Activated naive CD8-positive, alpha-beta T cell treated with anti-CD3 and anti-CD28 coated beads, Interleukin-2, amount 10 ng/mL, durations not matched to agents 7 days and 5 days (primary cell): ENCODE measurements at places on chromosomes 6 and 20.

DNA sequence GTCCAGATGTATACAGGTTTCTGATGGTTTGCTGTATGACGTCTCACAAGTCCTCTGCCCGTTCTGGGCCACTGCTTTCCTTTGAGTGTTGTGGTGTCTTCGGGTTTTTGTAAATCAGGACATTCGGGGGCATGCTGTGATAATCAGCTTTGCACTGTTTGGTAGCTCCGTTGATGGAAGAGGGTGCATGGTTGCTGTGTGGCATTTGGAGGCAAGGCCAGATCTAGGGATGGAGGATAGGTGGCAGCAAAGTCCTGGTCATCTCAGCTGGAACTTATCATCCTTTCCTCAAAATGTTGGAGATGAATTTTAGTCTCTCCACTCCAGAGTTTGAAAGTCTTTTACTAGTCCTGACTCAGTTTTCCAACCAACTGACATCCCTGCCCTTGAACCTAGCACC, 91.0 kb downstream of the SCP2D1 start:
- no peaks in the 10 kb centered on the region for H3K36me3 ChIP-seq
- H3K4me3 ChIP-seq = no peak overlapping the region
- H3K27me3 ChIP-seq = no peaks in the 10 kb centered on the region

DNA sequence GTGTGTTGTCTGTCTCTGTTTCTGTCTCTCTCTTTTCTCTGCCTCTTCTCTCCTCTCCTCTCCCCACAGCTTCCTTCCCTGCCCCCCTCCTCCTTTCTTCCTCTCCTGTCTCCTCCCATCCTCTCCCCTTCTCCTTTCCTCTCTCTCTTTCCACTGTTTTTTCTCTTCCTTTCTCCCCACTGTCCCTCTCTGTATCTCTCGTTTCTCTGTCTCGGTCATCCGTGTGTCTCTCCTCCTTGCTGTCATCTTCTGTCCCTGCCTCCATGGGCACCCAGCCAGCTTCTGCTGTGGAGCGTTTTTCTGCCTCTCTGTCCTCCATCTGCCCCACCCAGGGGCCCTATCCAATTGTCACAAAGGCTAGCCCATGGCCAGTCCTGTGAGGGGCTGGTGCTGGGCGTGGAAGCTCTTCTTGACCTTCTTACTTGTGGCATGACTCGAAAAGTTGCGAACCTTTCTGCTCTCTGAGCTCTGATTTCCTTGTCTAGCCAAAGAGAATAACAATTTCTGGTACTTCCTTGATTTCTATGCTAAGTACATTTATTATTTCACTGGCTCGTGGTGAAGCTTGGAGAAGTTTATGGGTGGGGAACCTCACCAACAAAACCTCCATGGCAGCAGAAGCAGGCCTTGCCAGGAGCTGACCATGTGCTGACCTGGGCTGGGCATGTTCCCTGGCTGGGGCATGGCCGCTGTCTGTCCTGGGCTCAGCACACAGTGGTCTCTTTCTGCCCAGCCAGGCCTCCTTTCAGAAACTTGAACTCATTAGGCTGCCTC, 69.3 kb downstream of the CEBPB start:
- peaks cover 6% of the 10 kb centered on the region for H3K27me3 ChIP-seq
- no peaks in the 10 kb centered on the region for H3K36me3 ChIP-seq
- H3K4me1 ChIP-seq = peaks cover 30% of the 10 kb centered on the region
- peak overlapping the region; percentile 51 for H3K4me3 ChIP-seq
- no peak for DNase-seq

DNA sequence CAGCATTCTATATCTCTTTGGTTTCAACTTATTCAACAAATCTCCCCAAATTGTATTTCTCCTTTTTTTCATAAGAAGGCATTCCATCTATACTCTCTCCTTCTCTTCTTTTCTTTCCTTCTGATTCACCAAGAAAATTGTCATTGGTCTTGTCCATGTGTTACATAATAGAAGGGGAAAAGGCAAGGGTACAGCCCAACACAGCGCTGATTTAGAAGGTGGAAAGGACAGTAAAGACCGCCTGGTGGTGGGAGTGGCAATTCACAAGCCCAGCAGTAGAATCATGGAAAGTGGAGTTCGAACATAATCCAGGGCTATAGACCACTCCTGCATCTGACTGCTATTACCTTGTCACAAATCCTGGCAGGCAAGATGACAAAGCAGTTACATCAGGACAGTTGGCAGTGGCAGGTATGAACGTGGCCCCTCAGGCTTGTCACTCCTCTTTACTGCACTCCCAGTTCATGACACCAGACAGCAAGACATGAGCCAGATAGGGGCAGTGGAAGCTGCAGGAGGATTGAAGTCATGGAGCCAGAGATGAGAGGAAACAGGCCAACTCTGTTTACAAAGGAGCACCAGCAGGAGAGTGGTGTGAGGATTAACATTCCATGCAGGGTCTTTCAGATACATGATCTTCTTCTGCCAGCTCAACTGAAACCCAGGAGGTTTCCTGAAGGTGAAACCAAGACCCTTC, 2.1 kb upstream of the TNFAIP3 start:
- peaks cover 28% of the 10 kb centered on the region for H3K4me1 ChIP-seq
- H3K36me3 ChIP-seq = peaks cover 19% of the 10 kb centered on the region

GRCh38 chr6:111770263-111771093, 102.8 kb downstream of the FYN start:
- no peak for DNase-seq
- no peak overlapping the region for H3K4me3 ChIP-seq

- no peak overlapping the region for H3K27ac ChIP-seq
- no peaks in the 10 kb centered on the region for H3K27me3 ChIP-seq
- H3K4me3 ChIP-seq = no peak overlapping the region
- no peaks in the 10 kb centered on the region for H3K4me1 ChIP-seq
- no peak for DNase-seq
- H3K36me3 ChIP-seq = no peaks in the 10 kb centered on the region
Measured at GRCh38 chr6:61901748-61902147, 384.3 kb downstream of the KHDRBS2 start.

GRCh38 chr20:58342104-58342945, 32.8 kb downstream of the RAB22A start:
- no peak for DNase-seq
- no peaks in the 10 kb centered on the region for H3K27me3 ChIP-seq
- no peak overlapping the region for H3K27ac ChIP-seq
- H3K4me1 ChIP-seq = peaks cover 8% of the 10 kb centered on the region

- H3K36me3 ChIP-seq = peaks cover 12% of the 10 kb centered on the region
- no peaks in the 10 kb centered on the region for H3K27me3 ChIP-seq
- H3K4me3 ChIP-seq = no peak overlapping the region
- DNase-seq = no peak
- no peak overlapping the region for H3K27ac ChIP-seq
- H3K4me1 ChIP-seq = peaks cover 10% of the 10 kb centered on the region
Measured at GRCh38 chr6:109524129-109524528, 41.1 kb upstream of the ZBTB24 start.

- peaks cover 12% of the 10 kb centered on the region for H3K4me1 ChIP-seq
- H3K36me3 ChIP-seq = peaks cover 5% of the 10 kb centered on the region
- peak overlapping the region; percentile 86 for H3K4me3 ChIP-seq
Measured at GRCh38 chr20:43667341-43668132, 623 bp downstream of the MYBL2 start.

- peaks cover 2% of the 10 kb centered on the region for H3K36me3 ChIP-seq
- H3K27ac ChIP-seq = no peak overlapping the region
- DNase-seq = no peak
Measured at GRCh38 chr20:17566345-17566744, 3.5 kb upstream of the DSTN start.

- H3K36me3 ChIP-seq = no peaks in the 10 kb centered on the region
- no peak overlapping the region for H3K4me3 ChIP-seq
- DNase-seq = no peak
- no peaks in the 10 kb centered on the region for H3K27me3 ChIP-seq
Measured at GRCh38 chr6:48747040-48747439, 636.0 kb upstream of the PTCHD4 start.

- H3K36me3 ChIP-seq = no peaks in the 10 kb centered on the region
- no peak overlapping the region for H3K27ac ChIP-seq
- H3K4me1 ChIP-seq = no peaks in the 10 kb centered on the region
- H3K27me3 ChIP-seq = no peaks in the 10 kb centered on the region
- no peak for DNase-seq
- H3K4me3 ChIP-seq = no peak overlapping the region
Measured at GRCh38 chr6:168631564-168631963, 190.6 kb downstream of the SMOC2 start.

DNA sequence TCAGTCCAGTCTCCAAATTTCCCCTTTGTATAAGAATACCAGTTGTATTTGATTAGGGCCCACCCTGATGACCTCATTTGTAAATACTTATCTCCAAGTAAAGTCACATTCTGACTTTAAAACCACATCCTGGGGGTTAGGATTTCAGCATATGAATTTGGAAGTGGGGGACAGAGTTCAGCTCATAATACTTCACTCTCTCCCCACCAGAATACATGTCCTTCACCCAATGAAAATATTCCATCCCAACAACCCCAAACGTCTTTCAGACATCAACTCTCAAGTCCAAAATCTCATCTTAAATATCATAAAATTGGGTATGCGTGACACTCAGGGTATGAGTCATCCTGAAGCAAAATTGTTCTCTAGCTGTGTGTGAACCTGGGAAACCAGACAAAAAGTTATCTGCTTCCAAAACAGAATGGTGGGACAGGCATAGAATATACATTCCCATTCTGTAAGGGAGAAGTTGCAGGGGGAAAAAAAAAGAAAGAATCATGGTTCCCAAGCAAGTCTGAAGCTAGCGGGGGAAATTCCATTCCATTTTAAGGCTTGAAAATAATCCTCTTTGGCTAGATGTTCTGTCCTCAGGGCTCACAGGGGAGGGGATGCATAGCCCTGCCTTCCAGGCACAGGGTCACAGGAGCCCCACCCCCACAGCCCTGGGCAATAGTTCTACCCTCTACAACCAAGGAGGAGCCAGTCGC, 113.9 kb downstream of the ADAT2 start:
- H3K4me1 ChIP-seq = peaks cover 2% of the 10 kb centered on the region
- H3K4me3 ChIP-seq = no peak overlapping the region
- no peak for DNase-seq
- H3K36me3 ChIP-seq = peaks cover 5% of the 10 kb centered on the region

GRCh38 chr20:8663424-8663823, 405.5 kb upstream of the PLCB4 start:
- no peaks in the 10 kb centered on the region for H3K36me3 ChIP-seq
- H3K4me1 ChIP-seq = no peaks in the 10 kb centered on the region
- no peaks in the 10 kb centered on the region for H3K27me3 ChIP-seq

DNA sequence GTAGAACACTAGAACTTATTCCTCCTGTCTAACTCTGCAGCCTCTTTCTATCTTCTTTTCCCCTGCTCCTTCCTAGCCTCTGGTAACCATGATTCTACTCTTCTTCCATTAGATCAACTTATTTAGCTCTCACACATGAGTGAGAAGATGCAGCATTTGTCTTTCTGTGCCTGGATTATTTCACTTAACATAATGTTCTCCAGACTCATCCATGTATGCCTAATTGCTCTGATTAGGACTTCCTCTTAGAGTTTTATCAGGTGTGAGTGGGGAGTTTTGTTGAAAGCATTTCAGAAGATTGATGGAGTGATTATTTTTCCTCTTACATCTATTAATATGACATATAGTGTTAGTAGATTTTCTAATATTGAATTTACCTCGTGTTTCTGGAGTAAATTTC, 140.4 kb downstream of the CDKAL1 start:
- no peaks in the 10 kb centered on the region for H3K4me1 ChIP-seq
- H3K27me3 ChIP-seq = no peaks in the 10 kb centered on the region
- H3K36me3 ChIP-seq = peaks cover 18% of the 10 kb centered on the region
- no peak overlapping the region for H3K27ac ChIP-seq
- H3K4me3 ChIP-seq = no peak overlapping the region

DNA sequence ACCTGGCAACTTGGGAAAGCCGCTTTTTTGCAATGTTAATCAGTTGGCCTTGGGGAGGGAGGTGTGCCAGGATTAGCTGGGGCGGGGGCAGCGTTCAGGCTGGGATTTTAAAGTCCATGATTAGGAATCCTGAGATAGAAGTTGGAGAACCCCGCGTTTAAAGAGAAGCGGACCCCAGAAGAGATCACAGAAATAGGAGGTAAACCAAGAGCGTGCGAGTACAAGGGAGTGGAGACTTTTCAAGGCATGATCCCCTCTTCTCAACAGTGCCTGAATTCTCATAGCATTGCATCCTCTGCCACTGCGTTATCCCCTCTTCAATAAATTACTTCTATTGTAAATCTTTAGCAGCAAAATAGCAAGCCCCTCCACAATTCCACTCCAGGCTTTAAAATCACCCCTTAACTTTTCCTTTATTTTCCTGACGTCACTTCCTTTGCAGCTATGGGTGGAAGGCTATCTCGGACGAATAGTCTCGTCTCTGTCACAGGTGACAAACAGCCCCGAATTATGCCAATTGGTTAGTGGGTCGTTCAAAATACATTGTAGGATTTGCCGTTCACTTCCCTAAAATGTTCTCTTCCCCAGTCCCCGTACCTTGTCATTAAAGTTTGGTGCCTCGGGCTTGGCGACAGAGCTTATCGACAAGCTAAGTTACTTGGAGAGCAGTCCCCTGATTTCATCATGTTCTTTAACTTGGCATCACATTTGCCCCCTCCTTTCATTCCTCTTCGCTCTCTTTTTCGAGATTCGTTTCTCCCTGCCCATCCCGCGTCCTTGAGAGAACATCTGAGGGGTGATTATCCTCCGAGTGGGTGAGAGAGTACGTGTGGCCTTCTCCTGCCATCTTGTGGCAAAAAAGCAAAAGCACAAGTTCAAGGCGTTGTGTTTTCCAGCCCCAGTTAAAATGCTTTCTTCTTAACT, 17.1 kb downstream of the OR2B2 start:
- peaks cover 7% of the 10 kb centered on the region for H3K36me3 ChIP-seq
- no peak overlapping the region for H3K4me3 ChIP-seq
- no peak overlapping the region for H3K27ac ChIP-seq
- DNase-seq = peak; percentile 56

- H3K4me3 ChIP-seq = no peak overlapping the region
- DNase-seq = no peak
- peaks cover 4% of the 10 kb centered on the region for H3K27me3 ChIP-seq
- H3K4me1 ChIP-seq = no peaks in the 10 kb centered on the region
Measured at GRCh38 chr20:57724610-57725405, 15.0 kb upstream of the PMEPA1 start.

GRCh38 chr6:47161176-47161687, 119.1 kb upstream of the ADGRF1 start:
- H3K36me3 ChIP-seq = no peaks in the 10 kb centered on the region
- no peak overlapping the region for H3K27ac ChIP-seq
- no peak overlapping the region for H3K4me3 ChIP-seq
- H3K4me1 ChIP-seq = no peaks in the 10 kb centered on the region
- DNase-seq = no peak

- peaks cover 2% of the 10 kb centered on the region for H3K27me3 ChIP-seq
- DNase-seq = no peak
- no peak overlapping the region for H3K4me3 ChIP-seq
- H3K4me1 ChIP-seq = peaks cover 7% of the 10 kb centered on the region
- no peak overlapping the region for H3K27ac ChIP-seq
Measured at GRCh38 chr6:128598571-128598970, 78.2 kb upstream of the PTPRK start.

DNA sequence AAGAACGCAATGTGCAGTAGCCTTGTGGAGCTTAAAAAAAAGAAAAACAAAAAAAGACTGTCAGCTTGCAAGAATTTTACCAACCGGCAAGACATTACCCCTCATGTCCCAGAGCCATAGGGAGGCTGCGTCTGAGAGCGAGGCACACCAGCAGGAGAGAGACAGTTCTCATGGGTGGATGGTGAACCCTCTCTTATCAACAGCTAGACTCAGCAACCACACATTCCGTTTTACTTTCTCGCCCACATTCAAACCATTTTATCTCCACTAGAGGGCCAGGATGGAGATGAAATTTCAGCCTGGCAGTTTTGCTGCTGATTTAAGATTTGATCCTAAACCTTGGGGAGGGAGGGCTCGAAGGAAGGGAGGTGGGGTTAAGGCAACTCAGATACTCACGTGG, 247.0 kb downstream of the ATXN1 start:
- H3K36me3 ChIP-seq = peaks cover 25% of the 10 kb centered on the region
- H3K4me1 ChIP-seq = peaks cover 53% of the 10 kb centered on the region
- H3K27me3 ChIP-seq = no peaks in the 10 kb centered on the region
- H3K4me3 ChIP-seq = peak overlapping the region; percentile 2
